ENCODE measurements at places on chromosomes 3 and 15.

- no peak for DNase-seq
Measured at GRCh38 chr15:70578196-70578595, 185.2 kb downstream of the UACA start.

DNA sequence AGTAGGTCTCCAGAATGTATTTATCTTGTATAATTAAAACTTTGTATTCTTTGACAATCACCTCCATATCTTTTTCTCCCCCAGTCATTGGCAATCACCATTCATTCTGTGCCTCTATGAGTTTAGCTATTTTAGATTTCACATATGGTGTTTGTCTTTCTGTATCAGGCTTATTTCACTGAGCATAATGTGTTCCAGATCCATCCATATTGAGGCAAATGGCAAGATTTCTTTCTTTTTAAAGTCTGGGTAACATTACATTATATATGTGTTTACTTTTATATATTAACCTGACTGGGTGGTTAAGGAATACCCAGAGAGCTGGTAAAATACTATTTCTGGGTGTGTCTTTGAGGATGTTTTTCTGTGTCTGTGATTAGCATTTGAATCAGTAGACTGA, 486.6 kb downstream of the SQOR start:
- no peak for DNase-seq

GRCh38 chr15:93852761-93853160, 378.6 kb upstream of the MCTP2 start:
- no peak for DNase-seq

DNA sequence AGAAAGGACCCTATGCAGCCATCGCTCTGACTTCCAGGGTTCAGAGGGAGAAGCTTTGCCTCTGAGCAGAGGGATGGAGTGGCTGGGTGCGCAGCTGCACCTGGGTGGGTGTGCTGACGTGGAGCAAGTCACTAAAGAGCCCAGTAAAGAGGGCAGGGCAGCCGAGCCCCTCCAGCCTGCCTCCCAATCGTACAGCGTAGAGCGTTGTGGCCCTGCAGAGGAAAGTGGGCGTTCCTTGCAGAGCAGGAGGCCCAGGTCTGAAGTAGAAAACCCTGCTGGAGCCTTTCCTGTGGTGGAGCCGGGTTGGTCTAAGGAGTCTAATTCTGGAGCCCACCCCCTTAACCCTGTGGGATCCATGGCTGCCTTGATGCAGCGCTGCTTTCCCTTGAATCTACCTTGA, 61.0 kb downstream of the ABTB1 start:
- no peak for DNase-seq

DNA sequence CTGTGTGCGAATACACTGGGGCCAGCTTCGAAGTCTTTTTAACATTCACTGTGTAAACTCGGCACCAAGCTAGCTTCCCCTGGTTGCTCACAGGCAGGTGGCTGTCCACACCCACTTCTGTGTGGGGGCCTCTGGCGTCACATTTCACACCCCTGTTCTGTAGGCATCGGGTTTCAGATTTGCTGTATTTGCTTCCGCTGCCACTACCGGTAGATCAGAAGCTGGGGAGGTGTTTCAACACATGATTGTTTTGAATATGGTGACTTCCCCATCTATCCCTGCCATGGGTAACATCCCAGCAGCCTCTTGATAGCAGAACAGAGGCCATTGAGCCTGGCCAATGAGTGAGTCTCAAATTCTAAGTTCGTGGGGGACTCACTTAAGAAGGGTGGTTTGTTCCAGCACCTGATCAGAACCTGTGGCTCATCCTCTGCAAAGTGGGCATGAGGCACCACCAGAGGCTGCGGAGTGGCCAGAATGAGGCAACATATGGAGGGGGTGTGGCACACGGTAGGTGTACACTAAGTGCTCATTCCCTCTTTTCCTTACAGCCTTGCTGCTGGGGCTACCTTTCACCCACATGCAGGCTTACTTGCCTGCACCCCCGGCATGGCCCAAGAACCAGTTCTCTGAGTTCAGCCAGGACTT, 61.5 kb downstream of the IQSEC1 start:
- no peak for DNase-seq

DNA sequence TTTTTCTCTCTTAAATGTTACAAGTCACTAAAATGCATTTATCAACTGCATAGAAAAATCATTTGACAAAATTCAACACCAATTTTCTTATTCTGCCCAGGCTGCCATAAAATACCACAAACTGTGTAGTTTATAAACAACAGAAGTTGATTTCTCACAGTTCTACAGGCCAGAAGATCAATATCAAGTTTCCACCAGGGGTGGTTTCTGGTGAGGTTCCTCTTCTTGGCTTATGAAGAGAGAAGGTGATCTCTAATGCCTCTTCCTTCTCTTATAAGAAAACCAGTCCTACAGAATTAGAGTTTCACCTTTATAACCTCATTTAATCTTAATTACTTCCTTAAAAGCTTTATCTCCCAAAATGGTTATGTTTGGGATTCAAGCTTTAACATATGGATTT, 10.9 kb upstream of the CD200R1L start:
- DNase-seq = no peak

DNA sequence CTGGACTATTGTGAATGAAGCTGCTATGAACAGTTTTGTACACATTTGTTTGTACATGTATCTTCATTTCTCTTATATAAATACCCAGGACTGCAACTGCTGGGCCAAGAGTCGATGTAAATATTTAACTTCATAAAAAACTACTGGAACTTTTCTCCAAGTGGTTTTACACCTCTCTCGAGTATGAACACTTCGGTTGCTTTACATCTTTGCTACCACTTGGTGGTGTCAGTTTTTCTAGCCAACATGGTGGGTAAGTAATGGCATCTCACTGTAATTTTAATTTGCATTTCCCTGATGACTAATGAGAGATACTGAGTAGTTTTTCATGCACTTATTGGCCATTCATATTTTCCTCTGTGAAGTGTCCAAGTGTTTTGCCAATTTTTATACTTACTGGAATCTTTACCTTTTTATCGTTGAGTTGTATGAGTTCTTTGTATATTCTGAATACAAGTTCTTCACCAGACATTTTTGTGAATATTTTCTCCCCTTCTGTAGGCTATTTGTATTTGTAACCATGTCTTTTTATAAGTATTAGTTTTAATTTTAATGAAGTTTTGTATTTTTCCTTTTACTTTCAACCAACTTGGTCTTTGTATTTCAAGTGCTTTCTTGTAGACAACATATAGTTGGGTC, 44.4 kb downstream of the PCOLCE2 start:
- peak; percentile 69 for DNase-seq

DNA sequence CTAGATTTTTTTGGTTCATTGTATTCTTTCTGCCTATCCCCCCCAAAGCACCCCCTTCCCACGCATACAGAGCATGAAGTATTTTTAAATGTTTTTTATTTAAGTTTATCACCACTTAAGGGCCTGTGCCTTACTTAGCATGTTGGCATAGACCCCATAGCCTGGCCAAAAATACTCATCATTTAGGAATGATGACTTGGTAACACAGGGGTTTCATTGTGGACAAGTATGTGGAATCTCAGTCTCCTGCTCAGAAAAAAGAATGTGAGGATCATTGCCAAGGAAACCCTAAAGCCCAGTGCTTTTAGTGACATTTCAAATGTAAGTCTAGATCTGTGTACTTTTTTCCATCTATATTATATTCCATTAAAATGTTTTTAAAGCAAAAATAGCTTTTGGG, 146.3 kb downstream of the ALCAM start:
- DNase-seq = peak; percentile 80

DNA sequence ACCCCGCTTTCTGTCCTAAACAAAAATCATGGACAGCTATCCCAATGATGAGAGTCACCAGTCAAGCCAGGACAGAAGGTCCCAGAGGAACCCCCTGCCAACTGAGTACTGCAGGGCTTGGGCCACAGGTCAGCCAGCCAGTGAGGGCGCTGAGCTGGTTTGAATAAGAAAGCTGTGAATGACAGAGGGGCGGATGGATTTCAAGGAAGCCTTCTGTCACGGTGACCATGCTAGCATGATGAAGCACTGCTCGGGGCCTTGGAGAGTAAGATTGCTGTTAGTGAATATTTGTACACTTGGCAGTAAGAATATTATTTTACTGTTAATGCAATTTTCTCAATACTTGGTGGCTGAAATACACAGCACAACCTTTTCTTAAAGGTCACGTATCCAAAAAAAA, 734.0 kb upstream of the NR2F2 start:
- no peak for DNase-seq

DNA sequence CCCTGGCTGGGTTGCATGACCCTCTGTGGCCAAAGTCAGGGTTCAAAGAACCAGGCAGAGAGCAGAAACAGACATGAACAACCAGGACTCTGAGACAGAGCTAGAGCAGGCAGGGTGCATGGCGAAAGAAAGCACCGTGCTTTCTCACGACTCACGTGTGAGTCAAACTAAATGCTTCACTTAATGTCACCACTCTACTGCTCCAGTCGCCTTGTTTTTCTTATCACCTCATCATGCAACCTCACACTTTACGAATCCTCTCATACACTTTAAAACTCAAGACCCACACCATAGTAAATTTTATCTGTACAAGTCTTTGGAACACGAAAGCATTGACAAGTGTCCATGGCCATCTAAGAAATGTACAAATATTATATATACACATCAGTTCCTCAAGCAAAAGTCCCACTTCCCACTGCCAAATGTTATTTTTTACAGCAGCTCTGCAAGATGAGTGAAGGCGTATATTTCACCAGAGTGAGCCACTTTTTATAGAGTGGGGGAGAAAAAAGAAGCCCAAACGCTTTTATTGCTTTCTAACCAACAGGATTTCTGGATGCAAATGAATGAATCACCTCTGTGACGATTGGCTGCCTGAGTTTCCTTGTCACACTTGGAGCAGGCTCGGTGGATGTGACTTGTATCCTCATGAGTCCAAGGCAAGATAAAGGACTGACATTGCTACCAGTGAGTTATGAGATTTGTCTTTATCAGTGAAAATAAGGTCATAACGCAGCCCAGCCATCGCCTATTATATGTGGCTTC, 16.0 kb upstream of the MEGF11 start:
- peak; percentile 83 for DNase-seq

GRCh38 chr3:50617096-50617791, at the start of gene MAPKAPK3:
Gene MAPKAPK3 (plus strand): TSS chr3:50617151. CDS start chr3:50617566, 415 bp downstream.
- peak; percentile 37 for DNase-seq

GRCh38 chr3:10738688-10739372, 77.2 kb upstream of the SLC6A11 start:
- peak; percentile 66 for DNase-seq

DNA sequence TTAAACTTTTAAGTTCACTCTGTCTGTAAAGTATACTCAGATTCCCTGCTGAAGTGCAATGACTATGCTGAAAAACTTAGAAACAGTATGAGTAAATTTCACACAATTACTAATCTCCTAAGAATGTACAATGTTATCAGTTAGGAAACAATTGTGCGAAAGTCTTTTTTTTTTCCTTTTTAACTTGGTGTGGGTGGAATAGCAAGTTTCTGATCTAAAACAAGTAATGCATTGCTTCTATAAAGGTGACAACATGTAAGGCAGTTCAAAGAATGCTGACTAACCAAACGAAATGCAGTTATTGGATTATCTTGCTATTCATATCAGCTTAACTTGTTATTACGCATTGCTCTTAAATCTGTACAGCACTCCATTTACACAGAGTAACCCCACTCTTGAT, 19.3 kb upstream of the SLC12A8 start:
- DNase-seq = peak; percentile 46

- DNase-seq = no peak
Measured at GRCh38 chr3:20307383-20307782, 121.4 kb upstream of the SGO1 start.

DNA sequence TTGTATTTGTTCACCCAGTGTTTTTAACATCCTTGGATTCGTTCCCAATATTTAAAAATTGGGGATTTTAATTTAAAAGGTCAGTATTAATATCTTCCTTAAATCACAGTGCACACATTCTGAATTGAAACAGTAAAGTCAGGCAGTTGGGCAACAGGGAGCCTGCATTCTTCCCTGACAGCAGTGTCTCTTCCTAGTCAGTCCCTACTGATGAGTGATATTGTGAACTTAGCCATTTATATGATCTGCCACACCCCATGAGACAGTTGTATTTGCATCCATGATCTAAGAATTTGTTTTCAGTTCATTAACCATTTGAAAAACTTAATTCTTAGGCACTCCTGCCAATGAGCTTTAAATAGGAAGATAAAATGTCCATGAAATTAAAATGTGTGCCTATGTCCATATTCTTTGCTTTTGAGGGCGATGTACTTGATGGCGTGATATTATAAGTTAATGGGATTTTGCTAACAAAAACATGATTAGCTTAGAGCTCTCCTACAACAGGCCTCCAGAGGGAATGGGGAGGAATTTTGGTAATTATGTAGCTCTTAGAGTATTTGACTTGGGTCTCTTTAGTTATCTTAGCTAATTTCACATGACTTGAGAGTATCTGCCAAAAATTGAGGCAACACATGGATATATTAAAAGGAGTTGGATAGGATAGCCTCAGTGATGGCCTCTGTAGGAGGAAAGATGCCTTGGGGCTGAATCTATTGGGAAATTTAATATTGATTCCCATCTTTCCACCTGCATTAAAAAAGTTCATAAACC, 219.3 kb downstream of the PTPRG start:
- no peak for DNase-seq

- no peak for DNase-seq
Measured at GRCh38 chr15:64696481-64696880, 78.9 kb downstream of the RBPMS2 start.

GRCh38 chr3:61714225-61714624, 152.9 kb downstream of the PTPRG start:
- no peak for DNase-seq

DNA sequence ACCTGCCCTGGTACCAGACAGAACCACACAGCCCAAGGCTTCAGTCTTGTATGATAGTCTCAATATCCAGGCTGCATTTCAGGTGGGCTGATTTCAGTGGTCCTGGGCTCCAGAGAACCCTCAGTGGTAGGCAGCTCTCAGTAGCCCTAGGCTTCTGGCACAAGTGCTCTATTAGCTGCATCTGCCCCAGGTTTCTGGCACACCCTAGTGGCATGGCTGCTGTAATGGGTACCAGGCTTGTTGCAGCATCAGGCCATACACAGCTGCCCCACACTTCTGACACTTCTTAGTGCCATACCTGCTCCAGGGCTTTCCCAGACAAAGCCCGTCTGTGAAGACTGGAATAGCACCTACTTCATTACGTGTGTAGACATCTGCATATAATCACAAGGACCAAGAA, 1062.2 kb upstream of the EPHA6 start:
- peak; percentile 15 for DNase-seq

DNA sequence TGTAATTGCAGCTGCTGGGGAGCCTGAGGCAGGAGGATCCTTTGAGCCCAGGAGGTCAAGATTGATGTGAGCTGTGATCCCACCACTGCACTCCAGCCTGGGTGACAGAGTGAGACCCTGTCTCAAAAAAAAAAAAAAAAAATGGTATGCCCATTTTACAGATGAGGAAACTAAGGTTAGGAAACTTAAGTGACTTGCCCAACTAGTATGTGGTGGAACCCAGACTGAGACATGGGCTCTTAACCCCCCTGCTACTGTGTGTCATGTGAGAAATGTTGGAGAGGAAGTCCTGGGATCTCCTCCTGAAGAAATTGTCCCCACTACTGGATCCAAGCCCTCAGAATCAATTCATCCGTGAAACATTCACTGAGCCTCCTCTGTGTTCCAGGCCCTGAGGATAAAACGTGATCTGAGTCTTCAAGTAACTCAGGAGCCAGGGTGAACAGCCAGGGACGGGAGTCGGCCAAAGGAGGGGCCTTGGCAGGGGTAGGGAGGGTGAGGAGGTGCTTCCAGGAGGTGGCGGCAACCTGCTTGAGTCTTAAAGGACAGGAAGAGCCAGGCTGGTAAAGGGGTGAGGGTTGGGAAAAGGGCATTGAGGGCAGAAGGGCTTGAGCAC, 19.6 kb upstream of the RNU6-1 start:
- peak; percentile 68 for DNase-seq

Data from kidney tubule cell (primary cell).